Stimulated activated CD4-positive, alpha-beta T cell treated with anti-CD3 and anti-CD28 coated beads, Interleukin-1b, Interleukin-23, amount 100 ng/mL, for 48 hours (primary cell): ENCODE measurements at places on chromosomes 1 and 21.

DNA sequence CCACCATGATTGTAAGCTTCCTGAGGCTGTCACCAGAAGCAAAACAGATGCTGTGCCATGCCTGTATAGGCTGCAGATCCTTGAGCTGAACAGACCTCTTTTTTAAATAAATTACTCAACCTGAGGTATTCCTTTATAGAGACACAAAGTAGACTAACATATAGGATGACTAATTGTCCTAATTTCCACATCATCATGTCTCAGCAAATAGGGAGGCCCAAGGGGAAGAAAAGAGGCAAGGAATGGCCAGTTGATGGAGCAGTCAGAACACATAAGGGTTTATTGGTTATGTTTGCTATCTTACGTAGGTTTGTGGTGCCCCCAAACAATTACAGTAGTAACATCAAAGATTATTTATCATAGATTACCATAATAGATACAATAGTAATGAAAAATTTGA lies 126.2 kb downstream of the RASAL2 start:
- no peak for DNase-seq

- no peak for DNase-seq
Measured at GRCh38 chr1:168972225-168972624, 134.3 kb upstream of the ATP1B1 start.

- DNase-seq = no peak
Measured at GRCh38 chr21:46478910-46479309, 20.2 kb downstream of the DIP2A start.

DNA sequence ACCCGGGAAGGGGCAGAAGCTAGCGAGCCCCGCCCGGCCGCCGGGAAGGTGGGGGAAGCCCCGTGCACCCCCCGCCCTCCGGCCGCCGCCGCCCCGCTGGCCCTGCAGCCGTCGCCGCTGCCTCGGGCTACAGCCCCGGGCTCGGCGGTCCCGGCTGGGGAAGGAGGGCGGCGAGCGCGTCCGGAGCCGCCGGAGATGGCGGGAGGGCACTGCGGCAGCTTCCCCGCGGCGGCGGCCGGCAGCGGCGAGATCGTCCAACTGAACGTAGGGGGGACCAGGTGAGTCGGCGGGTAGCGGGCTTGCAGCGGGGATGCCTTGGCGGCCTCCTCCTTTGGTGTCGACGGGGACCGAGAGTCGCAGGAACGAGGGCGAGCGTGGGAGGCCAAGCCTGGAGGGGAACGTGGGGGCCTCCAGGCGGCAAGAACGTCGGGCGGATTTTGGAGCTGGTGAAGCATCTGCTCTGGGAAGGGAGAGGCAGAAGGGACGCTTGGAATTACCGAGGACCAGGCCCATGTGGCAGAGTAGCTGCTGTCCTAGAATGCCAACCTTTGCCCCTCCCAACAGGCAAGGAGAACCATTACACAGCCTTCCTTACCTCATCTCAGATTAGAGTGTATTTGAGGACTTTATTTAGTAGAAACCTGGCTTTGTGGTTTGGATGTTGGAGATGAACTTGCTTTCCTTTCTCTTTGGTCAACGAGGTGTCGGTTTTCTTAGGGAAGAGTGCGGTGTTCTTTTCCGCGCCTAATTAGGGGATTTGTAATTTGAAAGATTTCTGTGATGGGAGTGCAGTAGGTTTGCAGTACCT lies 591 bp downstream of the KCTD3 start:
- DNase-seq = peak; percentile 40
